ENCODE measurements at places on chromosomes 2 and 18. TPM values are rescaled to one million over a fixed set of nuclear protein-coding genes. Genes with fewer than 3 reads are reported as not detected.

- DNase-seq = no peak
These were observed 102.6 kb downstream of the MCFD2 start for GRCh38 chr2:46813020-46813415.

DNA sequence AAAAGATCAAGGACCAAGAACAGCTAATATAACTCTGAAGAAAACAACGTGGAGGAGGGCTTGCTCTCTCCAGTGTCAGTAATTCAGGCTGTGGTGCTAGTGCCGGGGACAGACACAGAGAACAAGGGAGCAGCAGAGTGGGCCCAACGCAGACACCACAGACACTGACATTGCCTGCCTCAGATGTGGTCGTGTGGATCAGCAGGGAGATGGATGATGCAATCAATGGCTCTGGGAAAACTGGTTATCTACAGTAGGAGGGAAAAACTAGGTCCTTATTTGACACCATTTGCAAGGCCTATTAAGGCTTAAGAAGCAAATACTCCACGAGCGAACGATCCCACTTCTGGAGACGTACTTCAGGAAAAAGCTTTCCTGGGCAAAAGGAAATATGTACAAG is 36.1 kb downstream of the HDLBP start:
- DNase-seq = no peak

GRCh38 chr2:39516347-39517101 is 79.4 kb upstream of the MAP4K3 start:
- peak; percentile 75 for DNase-seq

GRCh38 chr2:172293952-172294351 is 133.4 kb upstream of the ITGA6 start:
- DNase-seq = no peak

GRCh38 chr2:219688560-219689445 is 61.4 kb downstream of the SLC4A3 start:
- no peak for DNase-seq

- DNase-seq = peak; percentile 71
These were observed 76.0 kb downstream of the CD28 start for GRCh38 chr2:203782262-203782976.

GRCh38 chr2:100978582-100979191 is 23.4 kb upstream of the RPL31 start:
- DNase-seq = peak; percentile 72

DNA sequence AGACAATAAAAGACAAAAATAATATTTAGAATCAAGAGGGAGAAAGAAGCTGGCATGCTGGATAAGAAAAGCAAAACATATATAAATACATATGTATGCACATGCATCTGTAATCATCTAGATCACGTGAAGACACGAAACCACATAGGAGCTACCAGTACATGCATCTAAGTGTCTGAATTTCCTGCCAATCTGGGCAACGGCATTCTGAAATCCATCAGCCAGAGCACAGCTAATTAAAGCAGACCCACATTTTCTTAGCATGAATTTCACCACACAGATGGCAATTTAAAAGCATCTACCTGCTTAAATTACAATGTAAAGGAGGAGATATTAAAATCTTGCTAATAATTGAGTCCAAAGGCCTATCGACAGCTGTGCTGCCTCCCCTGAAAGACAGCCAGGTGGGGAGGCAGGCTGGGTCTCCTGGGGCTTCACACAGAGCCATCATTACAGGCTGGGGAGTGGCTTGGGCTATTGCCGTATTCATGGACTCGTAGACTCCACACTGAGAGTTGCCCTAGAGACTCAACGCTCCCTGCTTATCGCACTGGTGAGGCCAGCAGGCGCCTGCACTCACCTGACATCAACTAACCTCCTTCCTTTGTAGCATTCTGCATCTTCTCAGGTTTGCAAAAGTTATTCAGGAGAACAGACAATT is 272.5 kb upstream of the PXDN start:
- DNase-seq = no peak

- DNase-seq = no peak
These were observed 902 bp downstream of the SS18 start for GRCh38 chr18:26089293-26090129.

DNA sequence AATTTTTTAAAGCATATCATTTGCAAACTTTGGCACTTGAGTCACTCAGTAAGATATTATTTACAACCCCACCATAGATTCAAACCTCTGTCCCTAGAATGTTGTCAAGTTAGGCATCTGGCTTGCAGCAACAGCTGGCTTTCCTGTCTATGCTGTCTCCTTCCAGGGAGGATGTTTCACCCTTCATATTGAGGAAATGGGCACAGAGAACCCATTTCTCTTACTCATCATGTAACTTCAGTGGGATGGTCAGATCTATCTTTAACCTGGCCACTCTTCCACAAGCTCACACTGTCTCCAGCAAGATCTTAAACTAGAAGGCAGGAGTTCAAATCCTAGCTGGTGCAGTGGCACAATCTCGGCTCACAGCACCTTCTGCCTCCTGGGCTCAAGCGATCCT is 15.8 kb downstream of the LCT start:
- no peak for DNase-seq

GRCh38 chr2:1544478-1545069 is 131.3 kb downstream of the TPO start:
- no peak for DNase-seq

- DNase-seq = no peak
These were observed 56.0 kb downstream of the TEX44 start for GRCh38 chr2:231648579-231649174.

- DNase-seq = no peak
These were observed 78.1 kb downstream of the IRS1 start for GRCh38 chr2:226721541-226721940.

DNA sequence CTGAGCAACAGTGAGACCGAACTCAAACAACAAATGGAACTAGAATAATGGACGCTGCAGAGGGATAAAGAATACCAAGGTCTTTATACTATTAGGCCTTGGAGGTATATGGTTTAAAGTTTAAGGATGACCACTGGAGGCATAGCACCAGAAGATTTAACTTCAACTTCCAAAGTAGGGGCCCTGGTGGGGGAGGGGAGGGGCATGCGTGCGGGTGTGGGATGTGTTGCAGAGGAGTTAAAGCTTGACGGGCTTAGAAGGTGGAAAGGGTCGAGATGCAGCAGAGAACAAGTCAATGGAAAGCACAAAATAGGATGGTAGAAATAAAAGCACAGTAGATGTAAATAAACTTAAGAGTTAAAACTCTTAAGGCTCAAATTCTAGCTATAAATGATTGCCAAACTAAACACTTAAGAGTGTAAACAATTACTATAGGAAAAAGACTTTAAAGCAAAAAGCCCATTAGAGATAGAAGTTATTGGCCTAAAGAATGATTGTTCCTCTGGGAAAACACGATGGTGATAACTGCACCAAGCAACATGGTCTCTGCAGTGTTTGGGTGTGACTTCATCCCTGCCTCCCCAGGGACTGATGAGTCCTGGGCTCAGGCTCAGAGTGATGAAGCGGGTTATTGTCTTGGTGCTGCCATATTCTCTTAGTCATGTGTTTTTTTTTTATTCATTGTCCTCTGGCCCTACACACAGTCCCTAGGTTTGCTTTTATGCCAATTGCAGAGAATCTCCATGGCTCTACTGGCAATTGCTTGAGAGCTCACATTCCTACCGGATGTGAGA is 13.0 kb downstream of the RRM2 start:
- DNase-seq = no peak

DNA sequence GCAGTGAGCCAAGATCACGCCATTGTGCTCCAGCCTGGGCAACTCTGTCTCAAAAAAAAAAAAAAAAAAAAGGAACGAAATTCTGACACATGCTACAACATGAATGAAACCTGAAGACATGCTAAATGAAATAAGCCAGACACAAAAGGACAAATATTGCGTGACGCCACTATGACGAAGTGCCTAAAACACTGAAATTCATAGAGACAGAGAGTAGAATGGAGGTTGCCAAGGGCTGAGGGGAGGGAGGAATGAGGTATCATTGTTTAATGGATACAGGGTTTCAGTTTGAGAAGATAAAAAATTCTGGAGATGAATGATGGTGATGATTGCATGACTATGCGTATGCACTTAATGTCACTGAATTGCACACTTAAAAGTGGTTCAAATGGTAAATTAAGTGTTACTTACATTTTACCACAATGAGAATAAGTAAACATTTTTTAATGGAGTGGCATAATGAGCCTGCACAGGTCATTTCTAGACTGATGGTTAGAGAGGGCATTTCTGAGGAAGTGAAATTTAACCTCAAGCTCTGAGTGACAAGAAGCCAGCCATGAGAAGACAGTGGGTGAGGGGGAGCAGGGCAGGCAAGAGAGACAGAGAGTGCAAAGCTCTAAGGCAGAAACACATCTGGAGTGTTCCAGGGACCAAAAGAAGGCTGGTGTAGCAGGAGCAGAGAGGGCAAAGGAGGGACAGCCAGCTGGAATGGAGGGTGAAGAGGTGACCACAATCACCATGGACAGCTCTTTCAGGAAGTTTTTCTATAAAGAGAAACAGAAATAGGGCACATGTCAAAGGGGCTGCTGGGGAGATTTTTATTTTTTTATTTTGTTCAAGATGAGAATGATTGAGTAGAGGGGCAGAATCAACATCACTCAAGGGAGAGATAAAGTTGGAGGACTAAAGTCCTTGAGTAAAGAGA is 20.6 kb upstream of the EXOC6B start:
- no peak for DNase-seq

GRCh38 chr2:85921659-85922058 is 32.9 kb upstream of the ST3GAL5 start:
- DNase-seq = no peak

DNA sequence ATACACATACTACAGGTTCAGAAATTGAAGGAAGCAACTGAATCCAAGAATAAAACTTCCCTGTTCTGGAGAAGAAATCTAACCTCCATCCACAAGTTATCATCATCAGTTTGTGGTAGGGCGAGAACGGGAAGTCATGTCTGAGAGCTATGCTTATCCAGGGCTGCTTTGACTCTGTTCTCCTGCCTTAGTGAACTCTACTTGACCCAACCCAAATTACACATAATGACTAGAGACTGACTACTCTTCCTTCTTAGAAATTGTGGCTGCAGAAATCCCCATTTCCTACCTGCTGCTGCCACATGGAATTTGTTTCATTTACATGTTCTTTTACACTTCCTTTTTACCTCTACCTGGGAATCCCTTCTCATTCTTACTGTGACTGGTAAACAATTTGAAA is 1102.6 kb upstream of the PIK3C3 start:
- DNase-seq = no peak

DNA sequence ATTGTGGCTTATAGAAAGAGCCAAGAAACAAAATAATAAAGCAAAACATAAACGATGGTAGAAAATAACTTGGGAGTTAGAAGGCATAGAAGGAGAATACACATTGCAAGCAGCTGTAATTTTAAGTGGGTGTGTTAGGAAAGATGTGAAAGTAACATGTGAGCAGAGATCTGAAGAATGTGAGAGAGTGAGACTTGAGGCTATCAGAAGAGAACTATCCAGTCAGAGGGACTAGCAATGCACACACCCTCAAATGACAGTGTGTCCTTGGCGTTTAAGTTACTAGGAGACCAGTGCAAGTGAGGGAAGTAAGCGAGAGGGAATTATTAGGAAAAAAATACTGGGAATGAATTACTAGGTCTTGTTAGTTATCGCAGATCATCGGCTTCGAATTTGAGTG is 304.9 kb downstream of the DSEL start:
- no peak for DNase-seq

- no peak for DNase-seq
These were observed 14.4 kb downstream of the HYCC2 start for GRCh38 chr2:201057087-201057521.

Gene SIX3
- total RNA-seq = not detected

Gene SAG
- not detected for total RNA-seq

Gene ANKRD30BL
- not detected for total RNA-seq

Gene KLHL41
- 0.28 TPM for total RNA-seq

Gene CCDC102B
- 0.28 TPM for total RNA-seq

Gene BOLL
- total RNA-seq = not detected

Gene XDH
- not detected for total RNA-seq

Gene ALK
- total RNA-seq = not detected

Gene GPAT2
- total RNA-seq = 6.3 TPM

Gene REG1B
- not detected for total RNA-seq

Gene HAUS1
- 48.4 TPM for total RNA-seq

Gene GPR45
- not detected for total RNA-seq

Gene HDHD2
- 17.7 TPM for total RNA-seq

Data from pulmonary artery endothelial cell (primary cell).